ENCODE measurements at places on chromosomes 2 and 18.

GRCh38 chr18:73461780-73462059 is 593.9 kb upstream of the NETO1 start:
- no peak for DNase-seq

GRCh38 chr2:3433339-3433699 is 53.8 kb downstream of the TRAPPC12 start:
- DNase-seq, result no peak

DNA sequence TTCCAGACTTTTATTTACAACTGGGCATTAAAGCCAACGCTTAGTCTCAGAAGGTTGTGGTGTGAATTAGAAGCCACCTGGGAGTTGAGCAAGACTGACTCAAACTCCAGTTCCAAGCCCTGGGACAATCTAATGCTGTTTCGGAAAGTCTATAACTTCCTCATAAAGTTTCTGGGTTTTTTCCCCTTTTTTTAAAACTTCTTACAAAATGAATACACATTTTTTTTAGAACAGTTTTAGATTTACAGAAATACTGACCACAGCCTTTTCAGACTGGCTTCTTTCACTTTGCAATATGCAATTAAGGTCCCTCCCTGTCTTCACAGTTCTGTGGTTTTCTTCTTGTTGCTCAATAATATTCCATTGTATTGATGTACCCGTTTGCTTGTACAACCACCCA is 115.9 kb upstream of the TWIST2 start:
- peak; percentile 61 for DNase-seq

DNA sequence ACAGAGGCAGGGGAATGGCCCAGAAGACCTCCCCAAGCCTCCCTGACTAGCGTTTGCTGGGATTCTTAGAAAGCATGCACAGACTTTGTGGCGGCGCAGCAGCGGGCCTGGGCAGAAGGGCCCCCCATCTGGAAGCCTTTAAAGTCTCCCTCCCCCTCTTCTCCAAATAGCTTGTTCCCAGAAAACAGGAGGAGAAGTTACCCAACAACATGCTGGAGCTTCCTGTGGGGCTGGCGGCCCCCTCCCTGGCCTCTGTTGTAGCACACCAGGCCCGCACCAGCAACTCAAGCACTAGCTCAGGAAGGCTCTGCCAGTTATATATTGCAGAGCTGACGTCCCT is 334.8 kb downstream of the DYSF start:
- no peak for DNase-seq

DNA sequence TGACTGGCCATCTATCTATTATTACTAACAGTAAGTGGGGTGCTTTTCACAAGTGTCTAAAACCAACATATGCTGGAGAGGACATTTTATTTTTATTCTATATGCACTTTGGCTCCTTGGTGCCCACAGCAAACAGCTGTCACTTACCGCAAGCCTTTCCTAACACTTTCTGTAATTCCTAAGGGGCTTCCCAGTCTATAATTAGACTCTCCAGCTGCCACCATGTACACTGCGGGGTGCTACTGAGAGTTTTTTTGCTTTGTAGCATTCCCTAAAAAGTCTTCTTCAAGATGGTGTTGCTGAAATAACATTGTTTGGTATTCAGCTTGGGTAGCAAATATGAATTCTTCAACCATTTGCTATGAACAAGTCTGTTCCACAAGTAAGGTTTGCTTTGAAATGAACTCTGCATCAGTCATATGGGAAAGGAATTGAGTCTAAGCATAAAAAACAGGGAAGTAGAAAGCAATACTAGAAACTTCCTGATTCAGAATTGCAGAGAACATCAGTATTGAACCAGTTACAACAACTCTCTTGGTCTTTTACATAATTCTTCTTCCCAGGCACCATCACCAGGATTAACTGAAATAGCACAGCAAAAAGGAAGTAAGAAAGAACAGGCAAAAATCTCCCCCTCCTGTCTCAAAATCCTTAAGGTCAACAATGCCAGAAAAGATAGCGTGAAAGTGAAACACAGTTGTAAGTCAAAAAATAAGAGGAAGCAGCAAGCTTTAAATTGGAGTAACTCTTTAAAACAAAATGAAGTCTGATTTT is 28.6 kb downstream of the EPB41L3 start:
- DNase-seq, result no peak

GRCh38 chr2:241009191-241009590 is 10.8 kb downstream of the SNED1 start:
- DNase-seq, result no peak

DNA sequence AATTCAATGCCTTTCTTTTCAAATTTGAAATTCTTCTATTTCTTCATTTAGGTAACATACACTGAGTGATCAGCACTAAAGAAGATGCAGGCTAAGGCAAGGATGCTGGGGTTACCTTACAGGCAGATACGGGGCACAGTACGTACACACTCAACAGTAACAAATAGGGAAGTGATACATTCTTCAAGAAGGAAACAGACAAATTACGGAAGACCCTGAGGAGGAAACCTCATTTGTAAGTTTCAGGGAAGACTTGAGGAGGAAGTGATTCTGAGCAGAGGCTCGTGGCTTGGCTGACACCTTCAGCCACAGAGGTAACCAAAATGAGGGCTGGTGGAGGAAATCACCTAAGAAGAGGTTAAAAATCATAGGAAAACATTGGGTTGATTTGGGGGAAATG is 1108.3 kb upstream of the KLHL29 start:
- DNase-seq, result no peak

- DNase-seq, result no peak
Measured at GRCh38 chr2:157442636-157443035, 1.3 kb downstream of the CYTIP start.

GRCh38 chr2:159035790-159036411 is 67.5 kb downstream of the TANC1 start:
- no peak for DNase-seq

GRCh38 chr2:916935-917334 is 33.7 kb upstream of the SNTG2 start:
- no peak for DNase-seq

DNA sequence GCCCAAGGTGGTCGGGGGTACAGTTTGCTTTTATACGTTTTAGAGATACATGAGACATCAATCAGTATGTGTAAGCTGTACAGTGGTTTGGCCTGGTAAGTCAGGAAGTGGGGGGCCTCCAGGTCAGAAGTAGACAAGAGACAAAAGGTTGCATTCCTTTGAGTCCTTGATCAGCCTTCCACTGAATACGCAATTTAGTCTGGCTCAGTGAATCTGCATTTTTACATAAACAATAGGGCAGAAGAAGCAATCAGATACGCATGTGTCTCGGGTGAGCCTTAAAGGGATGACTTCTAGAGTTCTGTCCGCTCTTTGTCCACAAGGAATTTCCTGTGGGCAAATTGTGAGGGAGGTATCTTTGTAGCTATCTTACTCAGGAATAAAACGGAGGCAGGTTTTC is 87.2 kb downstream of the SOWAHC start:
- DNase-seq, result no peak

DNA sequence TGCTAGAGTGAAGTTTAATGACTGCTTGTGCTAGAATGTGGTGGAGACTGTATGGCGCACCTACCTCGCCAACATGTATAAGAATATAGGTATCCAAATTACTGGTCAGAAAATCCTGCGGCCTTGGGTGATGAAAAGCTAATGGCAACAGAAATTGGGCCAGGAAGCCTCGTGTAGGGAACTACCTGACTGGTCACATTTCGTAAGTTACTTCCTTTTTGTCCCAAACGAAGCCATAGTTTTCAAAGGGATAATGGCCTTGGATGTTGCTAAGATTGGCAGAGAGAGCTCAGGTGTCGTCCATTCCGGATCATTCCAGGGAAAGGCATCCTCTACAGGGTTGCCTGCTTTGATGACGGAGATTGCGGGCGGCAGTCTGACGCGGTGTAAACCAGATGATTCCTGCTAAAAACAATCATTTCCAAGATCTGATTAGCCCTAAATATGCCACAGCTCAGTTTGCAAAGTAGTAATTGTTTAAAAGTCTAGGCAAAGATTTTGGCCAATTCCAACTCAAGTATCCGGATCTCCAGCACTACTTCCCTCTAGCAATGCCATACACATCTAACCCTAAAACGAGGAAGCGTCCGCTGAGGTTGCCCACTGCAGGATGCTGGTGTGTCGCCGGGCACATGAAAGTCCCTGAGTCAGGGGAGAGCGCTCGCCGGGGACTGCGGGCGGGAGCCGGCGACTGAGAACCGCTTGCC is 708 bp upstream of the MALT1 start:
- no peak for DNase-seq

GRCh38 chr2:221997100-221997499 is 301.7 kb downstream of the PAX3 start:
- no peak for DNase-seq

DNA sequence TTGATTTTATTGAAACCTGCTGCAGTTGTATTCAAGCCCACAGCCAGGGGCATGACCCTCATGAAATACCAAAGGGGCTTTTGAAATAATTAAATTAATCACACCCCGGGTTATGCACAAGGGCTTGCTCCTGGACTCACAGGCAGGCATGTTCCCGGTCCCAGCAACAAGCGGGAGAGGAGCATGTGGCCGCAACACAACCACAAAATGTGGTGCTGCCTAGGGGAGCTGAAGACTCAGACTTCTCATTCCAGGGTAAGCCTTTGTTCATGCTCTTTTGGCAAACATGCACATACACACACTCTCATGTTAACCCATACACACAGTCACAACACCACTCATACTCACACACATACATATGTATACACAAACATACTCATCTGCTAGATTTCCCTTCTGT is 233.7 kb upstream of the SMAD2 start:
- DNase-seq, result no peak

- DNase-seq, result no peak
Measured at GRCh38 chr2:208195531-208195930, 5.7 kb upstream of the C2orf80 start.

DNA sequence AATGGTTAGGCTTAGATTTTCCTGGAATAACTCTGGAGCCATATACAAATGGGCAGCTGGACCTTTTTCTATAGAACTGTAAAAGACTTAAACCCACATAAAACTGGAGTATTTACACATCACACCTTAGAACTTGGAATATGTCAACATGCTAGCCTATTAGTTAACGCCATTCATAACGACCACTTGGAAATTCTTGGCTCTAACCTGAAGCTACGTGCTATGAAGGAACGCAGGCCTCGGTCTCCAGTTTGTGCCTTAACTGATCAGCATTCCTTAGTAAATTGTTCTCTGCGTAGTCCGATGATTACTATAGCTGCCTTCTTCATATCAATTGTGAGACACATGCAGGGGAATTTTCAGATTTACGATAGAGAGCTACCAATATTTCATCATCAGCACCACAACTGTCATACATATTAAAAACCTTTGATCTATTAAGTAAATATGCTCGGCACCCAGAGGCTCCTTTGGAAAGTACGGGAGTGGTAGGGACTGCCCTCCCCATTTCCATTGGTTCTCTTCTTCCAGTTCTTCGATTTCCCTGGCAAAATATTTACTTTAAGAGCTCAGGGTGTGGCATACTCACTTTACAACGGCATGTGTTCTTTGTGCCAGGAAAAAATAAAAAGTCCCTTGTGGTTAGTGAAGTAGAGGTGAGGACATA is 17.5 kb upstream of the CCL20 start:
- no peak for DNase-seq

DNA sequence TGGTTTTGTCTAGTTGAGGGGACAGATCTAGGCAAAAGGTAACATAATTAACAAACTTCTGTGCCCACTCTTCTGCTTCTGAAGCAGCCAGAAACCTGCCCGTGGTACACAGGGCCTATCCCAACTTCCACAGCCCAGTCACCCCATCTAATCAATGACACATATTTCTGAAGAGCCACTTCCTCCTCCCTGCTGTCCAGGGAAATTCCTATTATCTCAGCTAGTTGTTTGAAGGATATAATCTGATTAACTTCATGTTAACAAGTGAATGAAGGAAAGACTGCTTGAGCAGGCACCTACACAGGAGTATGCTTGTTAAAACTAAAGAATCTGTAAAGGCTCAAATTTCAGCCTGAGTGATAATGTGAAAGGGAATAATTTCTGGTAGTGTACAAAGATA is 61.4 kb downstream of the CCDC148 start:
- DNase-seq, result no peak

GRCh38 chr2:236584521-236585384 is 15.1 kb downstream of the ACKR3 start:
- DNase-seq, result no peak

DNA sequence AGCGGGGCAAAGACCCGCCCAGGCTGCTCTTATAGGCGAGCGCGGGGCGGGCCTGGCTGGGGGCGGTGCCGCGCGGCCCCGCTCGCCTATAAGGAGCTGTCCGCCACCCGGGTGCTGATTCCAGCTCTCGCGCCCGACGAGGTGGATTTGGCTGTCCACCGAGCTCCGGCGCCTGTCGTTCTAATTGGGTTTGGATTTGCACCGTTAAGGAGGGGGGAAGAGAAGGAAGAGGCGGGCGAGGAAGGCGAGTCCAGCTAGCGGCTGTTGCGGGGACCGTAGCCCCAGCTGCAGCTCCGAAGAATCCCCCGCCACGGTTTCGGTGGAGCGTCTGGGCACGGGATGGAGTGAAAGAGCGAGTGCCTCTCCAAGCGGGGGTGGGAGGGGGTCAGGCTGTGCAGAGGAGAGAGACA is at the start of gene CNTNAP5:
Gene CNTNAP5, plus strand, starts transcription at position 117 of the 410 bp plus-strand sequence. CDS start 364 bp downstream, outside the sequence.
- DNase-seq, result no peak
